ENCODE measurements at places on chromosomes 3 and 15. TPM values are rescaled to one million over a fixed set of nuclear protein-coding genes. Genes with fewer than 3 reads are reported as not detected.
A peak's percentile ranks its signal among the peaks of the same experiment; 100 is the strongest.

DNA sequence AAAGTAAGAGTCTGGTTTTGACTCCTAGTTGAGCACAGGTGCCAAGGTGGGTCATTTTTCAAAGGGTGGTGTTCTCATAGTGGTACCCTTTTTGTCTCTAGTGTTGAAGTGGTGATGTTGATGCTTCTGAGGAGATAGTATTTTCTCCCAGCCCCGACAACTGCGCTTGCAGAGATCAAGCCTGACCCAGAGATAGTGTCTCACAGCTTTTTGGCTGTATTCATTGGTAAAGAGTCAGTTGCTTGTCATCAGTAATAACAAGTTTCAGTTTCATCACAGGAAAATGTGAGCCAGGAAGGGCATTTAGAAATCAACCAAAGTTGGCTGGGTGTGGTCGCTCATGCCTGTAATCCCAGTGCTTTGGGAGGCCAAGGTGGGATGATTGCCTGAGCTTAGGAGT is 139.3 kb downstream of the NFKBIZ start:
- no peak for DNase-seq

DNA sequence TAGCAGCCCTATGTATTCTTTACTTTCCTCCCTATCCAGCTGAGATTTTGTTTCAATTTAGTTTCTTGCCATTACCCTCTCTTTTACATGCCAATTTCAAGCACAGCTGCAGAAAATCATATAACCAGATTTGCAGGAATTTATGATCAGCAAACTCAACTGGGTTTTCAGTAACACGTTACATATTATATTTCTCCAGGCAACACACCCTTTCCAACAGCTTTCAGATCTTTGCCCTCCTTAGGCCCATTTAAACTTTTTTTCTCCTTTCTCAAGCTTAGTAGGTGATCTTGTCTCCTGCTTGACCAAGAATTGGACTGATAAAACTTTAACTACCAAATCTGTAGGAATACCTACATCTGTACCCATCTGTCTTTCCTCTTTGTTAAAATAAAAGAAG is 23.6 kb downstream of the GOLM2 start:
- DNase-seq: no peak

GRCh38 chr3:52787672-52788625 is 6.6 kb upstream of the ITIH3 start:
- peak; percentile 87 for DNase-seq

DNA sequence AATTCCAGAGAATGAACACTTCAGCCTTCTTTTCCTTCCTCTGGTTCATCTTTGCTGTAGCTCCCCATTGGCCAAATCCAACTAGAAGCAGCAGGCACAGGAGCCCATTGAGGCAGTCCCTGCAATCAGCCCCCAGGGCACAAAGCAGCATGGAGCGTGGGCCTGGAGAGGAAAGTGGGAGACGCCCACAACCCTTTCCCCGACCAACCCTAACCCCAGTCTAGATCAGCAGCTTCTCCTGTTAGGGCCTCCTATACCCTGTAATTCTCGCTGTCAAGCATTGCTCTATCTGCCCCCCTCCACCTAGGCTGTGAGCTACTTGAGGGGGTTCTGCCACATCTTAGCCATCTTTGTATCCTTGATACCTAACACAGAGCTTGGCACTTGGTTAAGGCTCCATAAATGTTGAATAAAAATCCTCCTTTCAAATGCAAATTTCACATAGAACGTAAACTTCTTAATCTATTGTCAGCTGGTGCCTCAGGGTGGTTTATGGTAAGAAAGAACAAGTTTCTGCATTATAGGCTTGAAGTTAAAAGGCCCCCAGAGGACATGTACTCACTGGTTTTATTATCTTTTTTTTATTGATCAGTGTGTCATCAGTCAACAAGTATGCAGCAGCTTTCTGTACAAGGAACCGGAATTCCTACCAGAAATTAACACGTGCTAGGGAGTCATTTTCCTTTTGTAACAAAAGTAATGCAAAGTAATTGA is 97.9 kb upstream of the PFN2 start:
- DNase-seq: no peak

DNA sequence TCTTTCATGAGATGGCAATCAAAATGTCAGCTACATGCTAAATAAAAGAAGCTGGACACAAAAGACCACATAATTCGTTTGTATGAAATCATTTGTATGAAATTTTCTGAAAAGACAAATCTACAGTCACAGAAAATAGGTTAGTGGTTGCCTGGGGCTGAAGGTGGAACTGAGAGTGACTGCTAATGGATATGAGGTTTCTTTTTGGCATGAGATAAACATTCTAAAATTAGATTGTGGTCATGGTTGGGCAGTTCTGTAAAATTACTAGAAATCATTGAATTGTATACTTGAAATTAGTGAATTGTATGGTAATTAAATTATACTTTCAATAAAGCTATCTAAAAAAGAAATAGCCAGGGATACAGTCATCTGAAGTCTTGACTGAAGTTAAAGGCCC is 2.7 kb upstream of the DMXL2 start:
- DNase-seq: no peak

Gene KNSTRN
- total RNA-seq: 5.4 TPM

Gene UCN2
- not detected for total RNA-seq
